ENCODE measurements at places on chromosomes 5 and 9. TPM values are rescaled to one million over a fixed set of nuclear protein-coding genes. Genes with fewer than 3 reads are reported as not detected.

The CDH9 gene
- 0.10 TPM for total RNA-seq

The SLC6A3 gene
- total RNA-seq, result 0.05 TPM

The FAM200C gene
- total RNA-seq, result 3.0 TPM

The ZFP62 gene
- 17.8 TPM for total RNA-seq

The TLX3 gene
- total RNA-seq, result not detected

The SLC6A18 gene
- not detected for total RNA-seq

The PCDHGA10 gene
- 0.69 TPM for total RNA-seq

The PCDHA9 gene
- 0.21 TPM for total RNA-seq

The ANKRD20A1 gene
- total RNA-seq, result 1.9 TPM

The CD14 gene
- 2.5 TPM for total RNA-seq

The MRPL22 gene
- 61.5 TPM for total RNA-seq

The COL15A1 gene
- total RNA-seq, result 0.10 TPM

The PLK2 gene
- total RNA-seq, result 258 TPM

The FOXE1 gene
- 0.82 TPM for total RNA-seq

The PNPLA7 gene
- 3.9 TPM for total RNA-seq

The SH2D3C gene
- total RNA-seq, result 0.49 TPM

The IL5 gene
- total RNA-seq, result not detected

The AQP3 gene
- total RNA-seq, result 1.0 TPM

The TJP2 gene
- 40.2 TPM for total RNA-seq

The SPINK6 gene
- total RNA-seq, result not detected

The LAMC3 gene
- total RNA-seq, result 16.4 TPM

All from Panc1 (cell line).